ENCODE measurements at places on chromosomes 2 and 18. TPM values are rescaled to one million over a fixed set of nuclear protein-coding genes. Genes with fewer than 3 reads are reported as not detected.

The DGKD gene
- 33.4 TPM for polyA plus RNA-seq

The LYG1 gene
- polyA plus RNA-seq = 6.8 TPM

The ST6GAL2 gene
- polyA plus RNA-seq = 21.8 TPM

The LRATD1 gene
- polyA plus RNA-seq = 81.4 TPM

The TCF7L1 gene
- polyA plus RNA-seq = 0.14 TPM

The RAMP1 gene
- 25.5 TPM for polyA plus RNA-seq

The HOXD3 gene
- polyA plus RNA-seq = not detected

The KCNF1 gene
- polyA plus RNA-seq = 12.9 TPM

The GPR45 gene
- polyA plus RNA-seq = 4.1 TPM

The MARCHF4 gene
- polyA plus RNA-seq = 13.0 TPM

The SERTAD2 gene
- 4.7 TPM for polyA plus RNA-seq

The CNDP2 gene
- 29.0 TPM for polyA plus RNA-seq

The RTKN gene
- 6.1 TPM for polyA plus RNA-seq

The GNLY gene
- polyA plus RNA-seq = not detected

The METTL8 gene
- 5.3 TPM for polyA plus RNA-seq

The SMAD7 gene
- polyA plus RNA-seq = 2.5 TPM

The ANKRD29 gene
- polyA plus RNA-seq = 4.9 TPM

The BMP10 gene
- not detected for polyA plus RNA-seq

The IL36A gene
- polyA plus RNA-seq = not detected

The CTAGE1 gene
- not detected for polyA plus RNA-seq

The GKN2 gene
- polyA plus RNA-seq = not detected

The REG3A gene
- not detected for polyA plus RNA-seq

The CCDC85A gene
- 24.7 TPM for polyA plus RNA-seq

The ECEL1 gene
- polyA plus RNA-seq = 75.6 TPM

The M1AP gene
- polyA plus RNA-seq = not detected

The GALNT5 gene
- not detected for polyA plus RNA-seq

The MALL gene
- polyA plus RNA-seq = not detected

The COL6A3 gene
- polyA plus RNA-seq = 0.06 TPM

The ACVR1C gene
- 0.64 TPM for polyA plus RNA-seq

The TGFA gene
- 0.85 TPM for polyA plus RNA-seq

The SANBR gene
- polyA plus RNA-seq = 77.1 TPM

The DNAJB2 gene
- 172 TPM for polyA plus RNA-seq

The NLRC4 gene
- polyA plus RNA-seq = not detected

The GCKR gene
- polyA plus RNA-seq = 2.5 TPM

The IGFBP5 gene
- polyA plus RNA-seq = 1.6 TPM

The LYPD1 gene
- 104 TPM for polyA plus RNA-seq

The NOSTRIN gene
- not detected for polyA plus RNA-seq

The ERICH2 gene
- 1.3 TPM for polyA plus RNA-seq

The FAM110C gene
- polyA plus RNA-seq = 0.10 TPM

The G6PC2 gene
- not detected for polyA plus RNA-seq

The HOXD9 gene
- not detected for polyA plus RNA-seq

The DSC2 gene
- polyA plus RNA-seq = 14.5 TPM

The SAG gene
- not detected for polyA plus RNA-seq

The UGT1A3 gene
- polyA plus RNA-seq = not detected

The SPP2 gene
- not detected for polyA plus RNA-seq

The CAVIN2 gene
- polyA plus RNA-seq = not detected

The SLC14A1 gene
- polyA plus RNA-seq = not detected

The AGXT gene
- polyA plus RNA-seq = not detected

The TLX2 gene
- not detected for polyA plus RNA-seq

The LRRFIP1 gene
- 96.3 TPM for polyA plus RNA-seq

The MROH2A gene
- not detected for polyA plus RNA-seq

The VIT gene
- not detected for polyA plus RNA-seq

The GPR75 gene
- polyA plus RNA-seq = 1.6 TPM

The LYPD6 gene
- polyA plus RNA-seq = 2.3 TPM

The FRZB gene
- 3.5 TPM for polyA plus RNA-seq

The DPP4 gene
- polyA plus RNA-seq = not detected

The POLR1B gene
- 7.1 TPM for polyA plus RNA-seq
